ENCODE measurements at places on chromosomes 3 and 15.

GRCh38 chr3:196609805-196610515, 29.5 kb upstream of the NRROS start:
- DNase-seq: no peak

- no peak for DNase-seq
Measured at GRCh38 chr15:42070279-42070975, 23.9 kb downstream of the PLA2G4D start.

- DNase-seq: no peak
Measured at GRCh38 chr3:133987948-133988484, 41.7 kb downstream of the SLCO2A1 start.

DNA sequence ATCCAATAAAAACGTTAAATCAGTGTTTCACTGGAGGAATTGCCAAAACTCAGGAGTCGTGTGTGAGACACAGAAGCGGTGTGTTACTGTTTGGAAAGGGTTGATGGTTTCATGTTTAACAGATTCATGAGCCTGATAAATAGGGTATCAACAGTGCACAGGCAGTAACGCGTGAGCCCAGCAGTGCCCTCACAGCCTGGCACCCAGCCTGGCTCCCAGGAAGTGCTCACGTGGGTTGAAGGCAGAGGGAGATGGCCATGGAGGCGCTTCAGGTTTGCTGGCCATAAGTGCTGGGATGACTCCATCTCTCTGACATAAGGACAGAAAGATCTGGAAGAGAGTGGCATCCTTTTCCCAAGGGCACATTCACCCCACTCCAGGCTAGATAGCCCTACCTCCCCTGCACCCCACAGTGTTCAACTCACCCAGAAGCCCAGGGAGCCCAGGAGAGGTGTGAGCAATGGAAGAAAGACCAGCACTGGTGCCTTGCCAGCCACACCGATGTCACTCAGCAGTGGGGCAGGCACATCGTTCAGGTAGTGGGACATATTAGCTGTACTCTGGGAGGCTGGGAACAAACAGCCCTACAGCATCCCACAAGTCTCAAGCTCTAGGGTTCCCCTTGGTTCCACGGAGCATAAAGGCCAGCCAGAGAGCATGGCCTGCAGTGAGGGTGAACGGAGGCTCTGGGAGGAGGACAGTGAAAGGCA, 164.3 kb downstream of the LRRK1 start:
- no peak for DNase-seq

GRCh38 chr15:38624244-38625205, 59.9 kb upstream of the RASGRP1 start:
- DNase-seq: no peak

DNA sequence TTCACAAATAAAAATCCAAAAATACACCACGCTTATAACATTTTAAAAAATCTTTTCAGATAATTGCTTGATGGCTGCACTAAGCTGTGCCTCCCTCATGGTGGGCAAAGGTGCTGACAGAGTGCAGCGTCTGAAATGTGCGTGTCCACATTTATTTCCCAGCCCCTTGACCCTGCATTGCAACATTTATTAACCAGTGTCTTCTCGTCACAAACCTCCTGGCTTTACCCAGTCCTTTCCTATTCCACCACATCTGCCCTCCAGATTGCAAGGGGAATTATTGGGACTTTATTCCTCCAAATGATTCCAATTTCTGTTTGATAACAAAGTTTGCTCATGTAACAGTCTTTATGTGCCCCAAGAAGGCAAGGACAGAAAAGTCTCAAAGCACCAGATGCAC, 5.5 kb downstream of the RASGRP1 start:
- no peak for DNase-seq

GRCh38 chr3:129557548-129557894, 14.5 kb downstream of the H1-8 start:
- DNase-seq: no peak

- DNase-seq: no peak
Measured at GRCh38 chr3:9349321-9350117, 13.3 kb upstream of the THUMPD3 start.

- DNase-seq: no peak
Measured at GRCh38 chr3:47601281-47601680, 22.6 kb upstream of the CSPG5 start.

- DNase-seq: no peak
Measured at GRCh38 chr15:66573719-66574595, 8.2 kb upstream of the LCTL start.

DNA sequence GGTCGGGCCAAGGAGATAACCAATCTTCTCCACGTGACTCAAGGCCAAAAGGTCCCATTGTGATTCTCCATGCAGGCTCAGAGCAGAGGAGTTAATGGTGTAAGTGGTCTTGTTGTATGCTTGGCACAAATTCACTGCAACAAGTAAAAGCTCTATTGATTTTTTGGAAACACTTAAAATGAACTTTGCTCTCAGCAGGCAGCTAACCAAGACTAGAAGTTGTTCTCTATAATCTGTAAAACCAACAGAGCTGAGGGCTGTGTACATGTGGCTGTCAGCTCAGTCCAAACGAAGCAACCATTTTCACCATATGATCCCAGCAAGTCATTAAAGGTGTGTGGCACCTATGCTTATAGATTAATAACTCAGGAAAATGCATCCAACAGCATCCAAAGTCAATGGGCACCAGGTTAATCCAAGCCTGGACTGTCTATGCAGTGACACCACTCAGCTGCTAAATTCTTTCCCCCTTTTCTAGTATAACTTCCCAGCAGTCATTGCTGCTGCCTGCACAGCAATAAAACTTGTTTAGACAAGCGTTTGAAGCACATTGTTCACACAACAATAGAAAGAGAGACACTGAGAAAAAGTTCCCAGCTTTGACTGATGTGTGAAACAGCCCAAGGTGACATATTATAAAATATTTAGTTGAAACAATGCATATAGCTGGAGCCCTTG, 603.8 kb upstream of the ADAMTS9 start:
- no peak for DNase-seq

- DNase-seq: no peak
Measured at GRCh38 chr3:169846458-169847193, 23.1 kb downstream of the LRRC31 start.

Data from T-helper 17 cell (primary cell).